T-helper 17 cell (primary cell): ENCODE measurements at places on chromosomes 11 and 22. TPM values are rescaled to one million over a fixed set of nuclear protein-coding genes. Genes with fewer than 3 reads are reported as not detected.

P2RX6 gene
- 1.0 TPM for total RNA-seq

SLC22A12 gene
- not detected for total RNA-seq

MYOD1 gene
- not detected for total RNA-seq

FAM111B gene
- 1.4 TPM for total RNA-seq

C22orf15 gene
- 0.30 TPM for total RNA-seq

GP1BB gene
- 3.5 TPM for total RNA-seq

UQCC3 gene
- total RNA-seq = 2.6 TPM

CRYBB3 gene
- total RNA-seq = not detected

TSPAN32 gene
- 93.2 TPM for total RNA-seq

PAK1 gene
- total RNA-seq = 13.1 TPM

DNA sequence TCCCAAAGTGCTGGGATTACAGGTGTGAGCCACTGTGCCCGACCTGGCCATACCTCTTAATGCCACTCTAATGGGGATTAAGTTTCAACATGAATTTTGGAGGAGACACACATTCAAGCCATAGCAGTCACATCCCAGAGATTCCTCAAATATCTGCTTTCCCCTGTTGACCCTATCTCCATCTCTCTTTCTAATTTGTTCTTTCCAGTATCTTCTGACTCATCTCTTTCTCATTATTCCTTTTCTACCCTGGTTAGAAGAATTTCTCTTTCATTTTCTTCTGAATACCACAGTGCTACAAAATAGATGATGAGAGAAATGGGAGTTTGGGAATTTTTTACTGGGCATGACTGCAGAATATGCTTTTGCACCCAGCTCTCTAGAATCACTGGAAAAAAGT, 5.1 kb downstream of the OR10V1 start:
- DNase-seq = no peak

DNA sequence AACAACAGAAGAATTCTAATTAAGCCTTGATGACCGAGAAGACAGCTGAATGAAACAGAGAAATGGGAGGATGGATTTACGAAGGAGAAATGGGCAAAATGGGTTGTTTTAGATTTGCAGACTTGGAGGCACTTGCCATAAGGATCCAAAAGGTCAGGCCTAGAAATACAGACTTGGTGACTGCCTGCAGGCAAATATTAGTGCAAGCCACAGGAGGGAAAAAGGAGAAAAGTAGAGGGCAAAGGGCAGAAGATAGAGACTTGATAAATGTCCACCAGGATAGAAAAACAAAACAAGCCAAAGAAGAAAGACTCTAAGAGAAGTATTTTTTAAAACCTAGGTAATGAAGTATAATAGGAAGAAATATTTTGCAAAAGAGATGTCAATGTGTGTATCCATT, 13.1 kb downstream of the CCDC34 start:
- no peak for DNase-seq

DNA sequence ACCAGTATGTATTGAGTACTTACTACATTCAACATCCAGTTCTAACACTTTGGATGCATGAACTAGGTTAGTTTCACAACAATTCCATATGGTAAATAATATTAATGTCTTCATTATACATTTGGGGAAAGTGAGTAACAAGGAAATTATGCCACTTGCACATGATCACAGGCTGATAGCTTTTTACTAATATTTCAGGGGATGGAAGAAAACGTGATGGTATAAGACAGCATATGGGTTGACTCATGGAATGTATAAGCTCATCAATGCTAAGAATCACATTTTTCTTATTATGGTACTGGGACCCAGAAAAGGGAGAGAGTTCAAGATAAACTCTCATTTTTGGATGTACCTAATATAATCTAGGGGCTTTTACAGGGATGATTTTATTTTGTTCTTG, 188.7 kb downstream of the MIAT start:
- no peak for DNase-seq

DNA sequence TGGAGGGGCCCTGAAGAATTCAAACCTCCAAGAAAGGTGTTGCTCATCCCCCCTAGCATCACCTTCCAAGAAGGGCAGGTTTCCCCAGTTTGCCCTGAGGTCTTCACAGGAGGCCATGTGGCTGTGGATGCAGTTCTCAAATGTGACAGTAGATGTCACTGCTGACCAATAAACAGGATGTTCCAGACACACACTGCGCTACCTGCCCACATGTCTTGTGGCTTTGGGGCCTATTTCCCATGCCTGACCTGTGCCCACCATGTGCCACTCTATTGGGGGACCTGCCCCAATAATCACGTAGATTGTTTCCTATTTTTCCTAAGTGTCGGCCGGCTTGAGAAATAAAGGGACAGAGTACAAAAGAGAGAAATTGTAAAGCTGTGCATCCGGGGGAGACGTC, 4.5 kb downstream of the GSTT2 start:
- DNase-seq = peak; percentile 35

GRCh38 chr22:46563381-46564083, 26.1 kb upstream of the CELSR1 start:
- peak; percentile 58 for DNase-seq

GRCh38 chr11:123526027-123526805, 96.1 kb downstream of the GRAMD1B start:
- DNase-seq = no peak

GRCh38 chr11:62245271-62245753, 3.3 kb downstream of the SCGB1D2 start:
- no peak for DNase-seq

- no peak for DNase-seq
Observed at GRCh38 chr22:24812950-24813775, 7.2 kb downstream of the SGSM1 start.

- DNase-seq = no peak
Observed at GRCh38 chr11:11306855-11307254, 46.2 kb downstream of the CSNK2A3 start.

DNA sequence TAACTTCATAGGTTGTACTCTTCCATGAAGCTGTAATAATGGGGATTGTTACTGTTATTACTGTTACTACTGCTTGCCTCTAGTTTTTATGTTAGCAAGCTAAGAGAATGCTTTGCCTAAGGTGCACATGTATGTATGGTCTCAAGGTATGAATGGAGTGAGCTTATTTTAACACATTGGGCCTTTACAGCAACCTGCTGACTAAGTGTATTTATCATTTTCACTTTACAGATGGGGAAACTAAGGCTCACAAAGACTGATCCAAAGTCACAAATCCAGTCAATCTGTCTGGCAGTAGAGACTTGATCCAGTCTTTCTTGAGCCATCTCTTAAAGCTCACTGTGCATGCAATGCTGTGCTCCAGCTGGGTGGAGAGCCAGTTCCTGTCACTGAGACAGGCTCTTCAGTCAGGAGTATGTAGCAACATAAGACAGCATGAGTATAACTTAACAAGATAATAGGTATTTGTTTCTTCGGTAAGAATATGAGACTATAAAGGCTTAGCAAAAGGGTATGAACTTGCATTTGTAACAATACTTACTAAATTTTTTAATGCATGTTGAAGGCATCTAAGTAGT, 66.5 kb downstream of the PPP2R1B start:
- no peak for DNase-seq

DNA sequence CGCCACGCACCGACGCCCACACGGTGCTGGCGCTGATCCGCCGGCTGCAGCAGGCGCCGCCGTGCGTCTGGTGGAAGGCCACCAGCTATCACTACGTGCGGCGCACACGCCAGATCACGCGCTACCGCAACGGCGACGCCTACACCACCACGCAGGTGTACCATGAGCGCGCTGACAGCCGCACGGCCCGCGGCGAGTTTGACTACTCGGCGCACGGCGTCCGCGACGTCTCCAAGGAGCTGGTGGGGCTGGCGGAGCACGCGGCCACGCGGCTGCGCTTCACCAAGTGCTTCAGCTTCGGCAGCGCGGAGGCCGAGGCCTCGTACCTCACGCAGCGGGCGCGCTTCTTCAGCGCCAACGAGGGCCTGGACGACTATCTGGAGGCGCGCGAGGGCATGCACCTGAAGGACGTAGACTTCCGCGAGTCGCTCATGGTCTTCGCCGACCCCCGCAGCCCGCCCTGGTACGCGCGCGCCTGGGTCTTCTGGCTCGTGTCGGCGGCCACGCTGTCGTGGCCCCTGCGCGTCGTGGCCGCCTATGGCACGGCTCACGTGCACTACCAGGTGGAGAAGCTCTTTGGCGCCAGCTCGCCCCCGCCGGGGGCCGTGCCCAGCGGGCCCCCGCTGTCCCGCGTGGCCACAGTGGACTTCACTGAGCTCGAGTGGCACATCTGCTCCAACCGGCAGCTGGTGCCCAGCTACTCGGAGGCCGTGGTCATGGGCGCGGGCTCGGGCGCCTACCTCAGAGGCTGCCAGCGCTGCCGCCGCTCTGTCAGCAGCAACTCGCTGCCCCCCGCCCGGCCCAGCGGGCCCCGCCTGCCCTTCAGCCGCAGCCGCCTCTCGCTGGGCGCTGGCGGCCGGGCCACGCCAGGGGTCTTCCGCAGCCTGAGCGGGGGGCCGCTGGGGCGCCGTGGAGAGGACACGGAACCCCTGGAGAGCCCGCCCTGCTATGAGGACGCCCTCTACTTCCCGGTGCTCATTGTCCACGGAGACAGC, 3.2 kb downstream of the TMEM151A start:
- no peak for DNase-seq

GRCh38 chr22:48944751-48945620, 882.7 kb downstream of the BRD1 start:
- DNase-seq = no peak

DNA sequence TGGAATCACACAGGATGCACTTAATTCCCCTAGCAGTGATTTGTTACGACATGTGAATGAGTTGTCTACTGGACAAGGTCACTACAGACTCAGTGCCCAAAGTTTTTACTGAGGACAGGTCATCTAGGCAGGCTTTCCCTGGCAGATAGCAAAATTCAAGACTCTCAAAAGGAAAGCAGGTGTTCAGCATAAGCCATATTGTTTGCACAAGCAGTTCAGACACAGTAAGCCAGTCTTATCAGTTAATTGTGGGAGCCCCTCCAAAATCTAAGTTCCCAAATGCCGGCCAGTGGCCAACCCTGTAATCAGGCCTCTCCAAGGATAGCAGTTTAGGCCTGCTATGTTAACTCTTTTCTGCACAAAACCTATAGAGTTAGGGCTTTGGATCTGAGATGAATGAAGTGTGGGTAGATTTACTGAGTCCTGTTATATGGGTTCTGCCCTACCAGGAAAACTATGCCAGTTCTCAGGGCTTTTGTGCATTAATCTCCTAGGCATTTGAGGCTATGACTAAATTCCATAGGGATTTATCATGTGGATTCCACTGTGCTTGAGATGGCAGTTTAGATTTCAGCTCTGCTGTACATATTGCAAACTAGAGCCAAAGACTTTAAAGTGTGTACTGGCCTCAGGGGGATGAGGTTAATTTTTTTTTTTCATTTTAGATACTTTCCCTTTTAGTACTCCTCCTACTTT, 4.8 kb upstream of the ARHGEF12 start:
- DNase-seq = no peak

DNA sequence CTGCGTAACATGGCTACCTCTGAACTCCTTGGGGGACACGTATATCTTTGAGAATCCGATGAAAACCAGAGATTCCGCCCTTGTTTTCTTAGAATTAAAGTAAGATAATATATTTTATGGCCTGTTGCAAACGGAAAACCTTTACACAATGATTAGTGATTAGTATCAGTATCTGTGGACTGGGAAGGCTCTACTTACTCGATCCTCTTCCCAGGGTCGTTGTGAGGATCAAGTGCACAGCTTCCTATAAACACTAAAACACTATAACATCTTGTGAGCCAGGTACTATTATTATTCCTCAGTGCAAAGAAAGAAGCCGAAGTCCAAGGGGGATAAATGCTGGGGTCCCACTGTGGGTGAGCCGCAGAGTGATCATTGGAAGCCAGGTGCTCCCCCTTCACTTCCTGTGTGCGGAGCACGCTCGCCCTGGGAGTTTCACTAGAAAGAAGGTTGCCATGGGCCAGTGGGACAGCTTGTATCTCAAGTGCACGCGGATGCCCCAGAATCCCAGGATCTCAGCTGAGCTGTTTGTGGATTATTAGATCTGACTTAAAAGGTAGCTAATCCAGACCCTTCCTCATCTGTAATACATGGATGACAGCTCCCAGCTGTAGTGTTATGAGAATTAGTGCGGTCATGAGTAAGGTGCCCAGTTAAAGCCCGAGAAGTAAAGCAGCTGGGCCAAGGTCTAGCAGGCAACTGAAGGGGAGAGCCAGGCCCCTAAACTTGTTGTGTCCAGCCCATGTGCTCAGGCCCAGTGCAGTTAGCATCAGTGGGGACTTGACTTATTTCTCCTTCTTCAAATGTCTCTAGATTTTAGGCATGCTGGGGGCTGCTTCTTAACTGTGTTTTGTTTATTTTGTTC, 839 bp downstream of the CBY1 start:
- DNase-seq = peak; percentile 16

GRCh38 chr22:46076651-46077339, 73.5 kb upstream of the PPARA start:
- DNase-seq = no peak

GRCh38 chr11:2665526-2666400, 34.0 kb downstream of the KCNQ1OT1 start:
- no peak for DNase-seq

- no peak for DNase-seq
Observed at GRCh38 chr22:48892578-48893287, 934.9 kb downstream of the BRD1 start.

- no peak for DNase-seq
Observed at GRCh38 chr11:99238401-99238800, 217.7 kb downstream of the CNTN5 start.

- no peak for DNase-seq
Observed at GRCh38 chr11:119810478-119811232, 81.7 kb upstream of the NECTIN1 start.

- no peak for DNase-seq
Observed at GRCh38 chr22:44952863-44953746, 56.7 kb downstream of the PHF21B start.

DNA sequence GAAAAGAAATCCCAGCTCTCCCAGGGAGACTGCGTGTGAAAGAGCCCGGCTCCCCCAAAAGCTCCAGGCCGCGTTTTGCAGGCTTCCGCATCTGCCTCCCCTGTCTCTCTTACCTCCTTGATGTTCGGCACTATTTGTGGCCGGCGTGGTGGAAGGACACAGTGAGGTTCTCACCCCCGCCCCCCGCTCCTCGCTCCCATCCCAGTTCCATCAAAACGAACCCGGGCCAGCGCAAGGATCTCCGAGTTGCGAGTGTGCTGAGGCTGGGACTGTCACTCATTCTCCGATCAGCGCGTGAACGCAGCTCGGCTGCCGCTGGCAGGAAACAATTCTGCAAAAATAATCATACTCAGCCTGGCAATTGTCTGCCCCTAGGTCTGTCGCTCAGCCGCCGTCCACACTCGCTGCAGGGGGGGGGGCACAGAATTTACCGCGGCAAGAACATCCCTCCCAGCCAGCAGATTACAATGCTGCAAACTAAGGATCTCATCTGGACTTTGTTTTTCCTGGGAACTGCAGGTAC, at the start of gene NCAM1:
TSS of gene NCAM1 (plus strand) at position 275 of the 523 bp plus-strand sequence.
- DNase-seq = no peak

DNA sequence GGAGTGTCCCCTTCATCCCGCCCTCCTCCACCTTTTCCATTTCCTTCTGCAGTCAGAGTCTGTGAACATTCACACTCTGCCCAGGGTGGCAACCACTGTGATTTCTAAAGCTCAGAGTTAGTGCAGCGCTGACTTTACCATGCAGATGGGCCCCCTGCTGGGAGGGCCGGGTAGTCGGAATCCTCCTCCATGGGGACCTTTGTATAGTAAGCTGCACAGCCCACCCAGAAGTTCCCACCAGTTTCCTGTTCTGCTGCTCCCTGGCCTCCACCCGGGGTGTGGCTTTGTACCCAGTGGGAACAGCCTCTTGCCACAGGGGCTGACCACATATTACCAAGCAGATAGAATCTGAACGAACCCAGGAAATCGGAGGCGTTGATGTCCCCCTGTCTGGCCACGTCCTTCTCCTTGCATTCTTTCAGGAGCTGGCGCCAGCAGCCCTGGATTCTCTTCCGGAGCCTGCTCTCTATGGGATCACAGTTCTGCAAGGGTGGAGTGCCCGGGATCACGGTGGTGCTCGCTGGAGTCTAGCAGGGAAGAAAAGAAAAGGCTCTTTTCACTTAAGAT, 125.3 kb downstream of the MPPED1 start:
- DNase-seq = no peak
